CD8-positive, alpha-beta memory T cell (primary cell): ENCODE measurements at places on chromosomes 5 and 9.
A peak's percentile ranks its signal among the peaks of the same experiment; 100 is the strongest.

DNA sequence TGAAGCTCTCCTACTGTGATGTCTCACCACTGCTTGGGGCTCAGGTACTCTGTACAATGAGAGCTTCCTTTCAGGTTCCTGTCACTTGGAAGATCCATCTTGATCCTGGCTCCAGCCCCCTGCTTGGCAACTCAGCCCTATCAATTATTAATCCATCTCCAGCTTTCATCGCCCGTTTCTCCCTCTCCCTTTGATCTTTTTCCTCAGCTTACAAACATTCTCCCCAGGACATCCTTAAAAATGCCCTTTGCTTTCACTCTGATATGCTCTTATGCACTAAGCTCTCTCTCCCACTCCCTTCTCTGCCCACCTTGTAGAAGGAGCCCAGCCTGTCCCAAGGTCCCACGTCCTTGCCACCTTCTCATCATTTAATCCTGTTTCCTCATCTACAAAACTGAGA lies 109.0 kb downstream of the FRMD3 start:
- no peak for DNase-seq

- DNase-seq, result no peak
Measured at GRCh38 chr5:16547200-16547842, 69.5 kb downstream of the RETREG1 start.

DNA sequence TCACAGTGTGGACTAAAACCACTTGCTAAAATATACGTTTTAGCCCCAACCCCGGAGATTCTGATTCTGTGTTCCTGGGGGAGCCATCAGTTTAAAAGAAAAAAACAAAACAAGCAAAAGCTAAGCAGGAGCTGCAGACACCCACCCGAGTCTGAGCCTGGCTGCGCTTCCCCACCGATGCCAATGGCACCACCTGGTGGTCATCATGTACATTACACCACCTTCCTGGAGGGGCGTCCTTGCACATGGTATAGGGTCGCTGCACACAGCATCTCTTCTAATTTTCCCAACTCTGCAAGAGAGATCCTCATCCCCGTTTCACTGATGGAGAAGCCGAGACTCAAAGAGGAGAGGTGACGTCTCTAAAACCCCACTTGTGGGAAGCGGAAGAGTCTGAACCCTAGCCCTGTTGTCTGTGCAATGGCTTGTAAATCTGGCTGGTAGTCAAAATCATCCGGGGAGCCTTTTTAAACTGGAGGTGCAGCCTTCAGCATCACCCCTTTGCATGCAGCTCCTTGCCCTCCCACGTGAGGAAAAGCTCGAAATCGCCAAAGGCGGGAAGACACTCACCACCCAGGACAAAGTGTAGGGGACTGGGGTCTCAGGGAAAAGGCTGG lies 23.1 kb upstream of the CNOT6 start:
- peak; percentile 57 for DNase-seq

DNA sequence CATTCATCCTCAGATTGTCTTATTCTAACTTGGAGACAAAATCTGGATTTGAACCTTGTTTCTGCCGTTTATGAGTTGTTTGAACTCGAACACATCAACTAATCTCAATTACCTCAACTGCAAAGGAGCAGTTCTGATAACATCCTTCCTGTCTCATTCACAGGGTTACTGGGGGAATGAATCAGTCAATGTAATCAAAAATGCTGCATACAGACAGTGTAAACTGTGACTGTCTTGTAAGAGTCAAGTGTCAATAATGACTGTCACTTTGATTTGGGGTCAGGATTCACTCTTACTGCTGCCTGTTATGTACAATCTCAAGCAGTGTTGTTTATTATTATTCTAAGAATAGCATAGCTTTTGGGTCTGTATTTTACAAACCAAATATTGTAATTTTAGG lies 273.8 kb downstream of the DOCK8 start:
- no peak for DNase-seq

DNA sequence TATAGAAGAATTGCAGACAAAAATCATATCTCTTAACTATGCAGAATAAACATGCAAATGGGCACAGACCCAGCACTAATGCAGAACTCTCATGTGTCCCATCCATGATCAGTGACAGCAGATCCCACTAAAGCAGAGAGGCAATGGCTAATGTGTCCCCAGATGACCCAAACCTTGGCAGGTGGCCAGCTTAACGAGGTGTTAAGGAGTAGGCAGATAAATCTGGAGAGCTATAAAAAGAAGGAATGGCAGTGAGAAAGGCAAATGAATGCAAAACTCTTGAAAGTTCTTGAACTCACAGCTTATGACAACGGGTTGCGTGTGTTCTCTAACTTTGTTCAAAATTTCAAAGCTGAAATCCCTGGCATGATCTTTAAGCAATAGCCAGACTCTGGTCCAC lies 265.4 kb downstream of the RASEF start:
- no peak for DNase-seq

- DNase-seq, result no peak
Measured at GRCh38 chr5:61449804-61450492, 117.9 kb downstream of the ZSWIM6 start.

GRCh38 chr9:82406456-82407085 lies 418.0 kb downstream of the SPATA31D1 start:
- DNase-seq, result no peak

GRCh38 chr5:146645342-146645741 lies 129.4 kb upstream of the GPR151 start:
- no peak for DNase-seq
